ENCODE measurements at places on chromosomes 2 and 18.

DNA sequence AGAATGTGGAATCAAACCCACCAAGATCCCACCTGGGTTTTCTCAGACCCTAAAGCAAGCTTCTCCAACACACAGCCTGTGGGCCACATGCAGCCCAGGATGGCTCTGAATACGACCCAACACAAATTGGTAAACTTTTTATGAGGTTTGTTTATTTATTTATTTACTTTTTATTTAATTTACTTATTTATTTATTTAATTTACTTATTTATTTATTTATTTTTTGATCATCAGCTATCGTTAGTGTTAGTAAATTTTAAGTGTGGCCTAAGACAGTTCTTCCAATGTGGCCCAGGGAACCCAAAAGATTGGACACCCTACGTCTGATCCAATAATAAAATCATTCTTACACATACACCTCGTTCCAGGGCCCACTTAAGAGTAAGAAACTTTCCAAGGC, 1451.1 kb downstream of the LRP1B start:
- no peak for DNase-seq

DNA sequence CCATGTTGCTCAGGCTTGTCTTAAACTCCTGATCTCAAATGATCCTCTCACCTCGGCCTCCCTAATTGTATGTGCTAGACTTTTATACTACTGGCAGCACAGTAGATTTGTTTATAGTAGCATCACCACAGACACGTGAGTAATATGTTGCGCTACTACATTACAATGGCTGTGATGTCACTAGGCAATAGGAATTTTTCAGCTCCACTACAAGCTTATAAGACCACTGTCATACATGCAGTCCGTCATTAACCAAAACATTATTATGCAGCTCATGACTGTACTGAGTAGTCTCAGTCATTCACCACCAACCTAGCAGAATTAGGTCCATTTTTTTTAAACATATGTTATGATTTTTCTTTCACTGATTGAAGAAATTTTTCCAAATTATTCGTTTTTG, 398.9 kb downstream of the DCC start:
- no peak for DNase-seq

DNA sequence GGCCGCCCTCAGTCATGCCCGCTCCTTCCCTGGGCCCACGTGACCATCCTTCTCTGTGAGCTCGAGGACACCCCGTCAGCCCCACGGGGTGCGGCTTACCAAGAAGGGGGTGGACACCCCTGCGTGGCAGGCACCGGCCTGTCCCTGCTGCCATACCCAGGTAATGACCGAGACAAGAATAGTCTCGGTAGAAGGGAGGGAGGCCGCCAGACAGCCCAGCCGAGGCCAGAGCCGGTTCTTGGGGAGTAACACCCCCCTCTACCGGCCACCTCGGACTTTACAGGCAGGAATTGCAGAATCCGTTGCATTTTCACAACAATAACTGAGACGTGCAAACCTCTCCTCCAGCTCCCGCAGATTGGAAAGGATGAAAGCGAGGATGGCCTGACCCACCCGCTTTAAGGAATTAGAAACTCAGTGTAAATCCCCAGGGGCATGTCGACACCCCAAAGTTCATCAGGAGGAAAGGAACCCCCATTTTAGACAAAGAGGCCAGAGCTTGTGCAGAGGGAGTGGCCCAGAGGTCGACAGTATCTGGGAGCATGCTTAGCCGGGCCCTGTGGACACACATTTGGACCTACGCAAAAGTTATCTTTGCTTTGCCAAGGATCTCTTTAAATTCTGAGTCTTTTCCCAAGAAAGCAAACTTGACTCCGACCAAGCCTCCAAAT, 60.1 kb upstream of the GLI2 start:
- peak; percentile 64 for DNase-seq

DNA sequence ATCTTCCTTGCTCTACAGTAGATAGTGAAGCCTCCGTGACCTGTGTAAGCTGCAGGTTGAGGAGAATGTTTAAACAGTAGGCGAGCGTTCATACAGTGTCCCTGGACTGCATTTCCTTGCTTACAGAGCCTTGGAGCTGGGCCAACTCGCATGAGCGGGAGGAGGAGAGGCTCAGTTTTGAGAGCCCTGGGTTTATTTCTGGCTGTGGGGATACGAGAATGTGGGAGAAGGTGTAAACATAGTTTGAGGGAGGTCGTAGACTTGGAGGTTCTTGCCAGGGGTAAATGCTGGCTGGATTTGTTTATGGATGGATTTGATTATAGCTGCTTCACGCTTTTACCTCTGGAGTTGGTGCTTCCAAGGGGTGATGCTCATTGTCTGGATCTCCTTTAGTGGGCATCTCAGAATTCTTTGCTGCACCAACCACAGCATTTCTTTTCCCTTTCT, 20.8 kb downstream of the CRIM1 start:
- DNase-seq: peak; percentile 70

GRCh38 chr2:112542984-112543661, 858 bp downstream of the POLR1B start:
- DNase-seq: peak; percentile 26

DNA sequence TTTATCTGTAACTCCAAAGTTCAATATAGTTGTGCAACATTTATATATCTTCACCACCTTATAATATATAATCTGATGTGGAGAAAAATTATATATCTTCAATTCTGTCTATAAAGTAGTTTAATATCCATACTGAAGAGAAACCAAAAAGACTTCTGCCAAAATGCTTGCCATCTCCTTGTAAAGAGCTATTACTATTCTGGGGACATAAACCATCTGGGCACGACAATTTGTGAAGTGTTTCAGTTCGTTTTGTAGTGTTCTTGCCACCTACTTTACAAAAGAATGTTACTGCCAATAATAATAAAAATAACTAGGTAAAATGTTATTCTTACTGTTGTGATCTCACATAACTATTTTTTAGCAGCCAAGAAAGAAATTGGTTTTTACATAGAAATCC, 45.1 kb downstream of the SCN1A start:
- DNase-seq: no peak

- peak; percentile 35 for DNase-seq
Observed at GRCh38 chr2:179842498-179843153, 18.8 kb downstream of the ZNF385B start.

GRCh38 chr2:70460333-70460732, 93.3 kb downstream of the TGFA start:
- DNase-seq: no peak

- DNase-seq: no peak
Observed at GRCh38 chr2:166449439-166449838, 44.6 kb downstream of the SCN7A start.
